ENCODE measurements at places on chromosomes 6 and 20. TPM values are rescaled to one million over a fixed set of nuclear protein-coding genes. Genes with fewer than 3 reads are reported as not detected.
A peak's percentile ranks its signal among the peaks of the same experiment; 100 is the strongest.

DNA sequence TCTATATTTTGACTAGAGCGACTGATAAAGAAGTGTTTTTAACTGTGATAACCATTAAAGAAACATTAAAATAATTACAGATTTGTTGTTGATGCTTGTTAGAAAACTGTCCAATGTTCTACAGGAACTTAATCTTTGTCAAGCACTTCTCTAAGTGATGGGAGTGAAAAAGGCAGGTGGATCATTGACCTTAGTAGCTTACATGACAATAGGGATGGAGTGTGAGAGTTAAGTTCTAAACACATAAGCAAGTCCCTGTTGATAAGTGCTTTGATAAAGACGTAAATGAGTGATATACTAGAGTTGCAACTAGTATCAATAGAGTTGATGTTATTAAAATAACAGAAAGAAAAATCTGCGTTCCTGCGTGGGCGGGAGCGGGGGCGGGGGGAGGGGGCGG lies 931.5 kb upstream of the EPHA7 start:
- no peak for DNase-seq

DNA sequence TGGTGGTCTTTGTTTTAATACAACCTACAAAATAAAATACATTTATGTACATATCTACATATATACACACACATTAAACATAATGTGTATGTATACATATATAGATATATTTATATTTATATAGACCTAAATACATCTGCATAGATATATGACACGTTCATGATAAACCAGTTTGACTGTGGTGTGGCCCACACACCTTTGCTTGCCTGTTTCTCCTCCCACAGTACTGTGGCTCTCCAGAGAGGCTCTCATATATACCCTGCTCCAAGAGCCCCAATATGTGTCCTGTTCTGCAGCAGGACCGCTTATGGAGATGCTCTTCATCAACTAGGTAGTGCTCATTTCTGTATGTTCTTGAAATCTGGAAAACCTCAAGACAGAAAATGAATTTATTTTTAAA lies 207.0 kb downstream of the KCNQ5 start:
- no peak for DNase-seq

- DNase-seq, result no peak
These were observed 268.5 kb upstream of the MARCKS start for GRCh38 chr6:113588646-113589045.

Gene SYCP2
- total RNA-seq, result 2.1 TPM

DNA sequence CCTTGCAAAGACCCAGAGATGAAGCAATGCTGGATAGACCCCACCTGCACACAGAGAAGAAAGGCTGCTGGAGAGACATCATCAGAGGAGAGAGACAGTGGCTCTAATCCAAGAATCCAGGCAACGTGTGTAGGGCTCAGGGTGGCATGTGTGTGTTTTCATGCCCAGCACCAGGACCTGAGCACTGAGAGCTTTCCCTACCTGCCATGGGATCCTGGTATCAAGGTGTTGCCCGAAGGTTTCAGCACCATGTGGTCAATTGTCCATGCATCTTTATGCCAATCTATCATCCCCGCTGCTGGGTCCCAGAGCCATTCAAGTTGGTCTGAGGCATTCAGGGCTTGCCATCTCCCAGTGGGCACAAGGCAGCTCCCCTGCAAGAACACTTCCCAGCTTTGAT lies 7.5 kb upstream of the CD93 start:
- no peak for DNase-seq

GRCh38 chr6:101393829-101394251 lies 332 bp downstream of the GRIK2 start:
- DNase-seq, result no peak

DNA sequence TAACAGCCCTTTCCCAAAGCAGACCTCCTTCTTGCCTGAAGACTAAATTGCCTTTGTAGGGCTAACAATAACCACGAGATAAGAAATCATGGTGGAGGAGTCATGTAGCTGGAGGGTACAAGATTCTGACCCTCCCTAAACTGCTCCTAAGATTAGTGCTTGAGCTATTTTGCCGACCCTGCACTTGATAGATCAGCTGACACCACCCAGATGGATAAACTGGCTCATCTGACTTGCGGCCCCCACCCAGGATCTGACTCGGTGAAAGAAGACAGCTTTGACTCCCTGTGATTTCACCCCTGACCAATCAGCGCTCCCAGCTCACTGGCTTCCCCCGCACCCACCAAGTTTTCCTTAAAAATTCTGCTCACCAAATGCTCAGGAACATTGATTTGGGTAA lies 57.6 kb upstream of the UNC93A start:
- no peak for DNase-seq

Gene TGM3
- not detected for total RNA-seq

Gene UBD
- not detected for total RNA-seq

DNA sequence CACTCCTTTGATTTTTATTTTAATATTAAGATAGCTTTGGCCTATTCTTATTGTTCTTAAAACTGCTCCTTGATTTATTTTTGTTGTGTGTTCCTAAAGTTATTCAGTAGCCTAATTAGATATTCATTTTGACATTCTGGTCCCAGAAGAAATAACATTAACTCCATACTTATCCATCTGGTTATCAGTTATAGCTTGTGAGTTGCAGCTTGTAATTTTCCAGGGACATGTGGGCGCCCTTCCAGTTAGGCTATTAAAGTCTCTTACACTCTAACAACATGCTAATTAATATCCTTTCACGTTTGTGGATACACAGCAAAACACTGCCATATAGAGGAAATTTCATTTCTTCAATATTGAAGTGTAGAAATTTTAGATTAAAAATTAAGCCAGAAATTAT lies 987.5 kb downstream of the HACE1 start:
- DNase-seq, result no peak

Gene PRPH2
- not detected for total RNA-seq

Gene CPXM1
- 9.8 TPM for total RNA-seq

Gene RFX6
- not detected for total RNA-seq

Gene FLRT3
- not detected for total RNA-seq

DNA sequence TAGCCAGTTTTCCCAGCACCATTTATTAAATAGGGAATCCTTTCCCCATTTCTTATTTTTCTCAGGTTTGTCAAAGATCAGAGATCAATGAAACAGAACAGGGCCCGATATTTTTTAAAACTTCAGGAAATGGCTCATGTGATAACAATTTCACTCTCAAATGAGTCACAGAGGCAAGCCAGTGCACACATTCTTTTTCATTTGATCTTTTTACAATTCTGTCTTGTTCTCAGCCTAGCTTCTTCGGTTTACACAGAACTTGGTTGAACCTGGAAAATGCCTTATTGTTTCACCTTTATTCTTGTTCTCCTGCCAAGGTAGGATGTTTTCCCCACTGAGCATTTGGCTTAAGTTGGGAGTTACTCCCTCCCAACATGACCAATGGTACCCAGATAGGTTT lies 258.9 kb downstream of the COL12A1 start:
- DNase-seq, result no peak

DNA sequence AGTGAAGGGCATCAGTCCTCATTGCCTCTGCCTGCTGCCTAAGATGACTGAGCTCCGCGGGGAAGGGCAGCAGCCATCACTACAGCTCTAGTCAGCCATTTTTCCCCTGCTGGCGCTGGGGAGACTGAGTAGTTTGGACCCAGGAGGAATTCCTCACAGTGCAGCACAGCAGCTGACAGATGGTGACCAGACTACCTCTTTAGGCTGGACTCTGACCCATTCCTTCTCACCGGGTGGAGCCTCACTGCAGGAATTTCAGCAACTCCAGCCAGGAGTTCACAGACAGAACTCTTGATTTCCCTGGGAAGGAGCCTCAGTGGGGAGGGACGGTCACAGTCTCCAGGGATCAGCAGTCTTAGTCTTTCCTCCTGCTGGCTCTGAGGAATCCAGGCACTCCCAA lies 492.0 kb upstream of the MMS22L start:
- DNase-seq, result no peak

Gene CRIP3
- total RNA-seq, result 42.2 TPM

Gene BMP5
- total RNA-seq, result not detected

- no peak for DNase-seq
These were observed 257.2 kb downstream of the TAF4 start for GRCh38 chr20:61808447-61808846.

Gene SIRPB1
- total RNA-seq, result 1.1 TPM

DNA sequence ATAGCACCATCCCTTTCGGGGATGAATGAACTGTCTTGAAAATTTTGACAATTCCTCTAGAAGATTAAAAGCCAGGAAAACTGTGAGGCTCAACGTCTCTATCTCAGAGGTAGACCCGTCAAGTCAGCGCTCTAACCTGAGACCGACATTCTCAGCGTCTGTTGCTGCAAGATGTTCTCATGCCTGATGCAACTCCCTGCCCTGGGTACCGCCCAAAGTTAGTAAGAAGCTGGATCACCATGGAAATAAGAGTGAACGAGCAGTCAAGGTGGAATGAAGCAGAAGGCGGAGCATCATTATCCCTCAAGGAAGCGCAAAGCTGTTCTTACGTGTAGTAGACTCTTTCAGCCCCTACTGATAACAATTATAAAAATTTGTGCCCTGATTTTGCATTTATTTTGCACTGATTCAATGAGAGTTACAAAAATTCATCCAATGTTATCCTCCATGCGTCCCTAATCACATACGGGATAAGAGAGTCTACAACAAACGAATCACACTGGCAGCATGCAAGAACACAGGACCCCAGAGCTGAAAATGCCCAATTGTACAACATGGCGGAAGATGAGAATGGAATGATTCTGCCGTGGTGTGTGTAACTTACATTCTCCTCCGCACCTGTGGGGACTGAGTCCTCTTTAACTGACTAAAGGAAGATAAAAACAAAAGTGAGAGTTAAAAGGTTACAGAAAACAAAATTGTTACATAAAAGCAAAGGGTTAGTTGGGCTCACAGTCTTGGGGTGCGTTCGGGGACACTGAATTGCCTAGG lies 95.4 kb downstream of the BCAS1 start:
- DNase-seq, result no peak

- peak; percentile 19 for DNase-seq
These were observed 66.0 kb downstream of the ZBTB2 start for GRCh38 chr6:151325075-151326050.

GRCh38 chr6:166223079-166223478 lies 55.4 kb upstream of the TBXT start:
- DNase-seq, result no peak

DNA sequence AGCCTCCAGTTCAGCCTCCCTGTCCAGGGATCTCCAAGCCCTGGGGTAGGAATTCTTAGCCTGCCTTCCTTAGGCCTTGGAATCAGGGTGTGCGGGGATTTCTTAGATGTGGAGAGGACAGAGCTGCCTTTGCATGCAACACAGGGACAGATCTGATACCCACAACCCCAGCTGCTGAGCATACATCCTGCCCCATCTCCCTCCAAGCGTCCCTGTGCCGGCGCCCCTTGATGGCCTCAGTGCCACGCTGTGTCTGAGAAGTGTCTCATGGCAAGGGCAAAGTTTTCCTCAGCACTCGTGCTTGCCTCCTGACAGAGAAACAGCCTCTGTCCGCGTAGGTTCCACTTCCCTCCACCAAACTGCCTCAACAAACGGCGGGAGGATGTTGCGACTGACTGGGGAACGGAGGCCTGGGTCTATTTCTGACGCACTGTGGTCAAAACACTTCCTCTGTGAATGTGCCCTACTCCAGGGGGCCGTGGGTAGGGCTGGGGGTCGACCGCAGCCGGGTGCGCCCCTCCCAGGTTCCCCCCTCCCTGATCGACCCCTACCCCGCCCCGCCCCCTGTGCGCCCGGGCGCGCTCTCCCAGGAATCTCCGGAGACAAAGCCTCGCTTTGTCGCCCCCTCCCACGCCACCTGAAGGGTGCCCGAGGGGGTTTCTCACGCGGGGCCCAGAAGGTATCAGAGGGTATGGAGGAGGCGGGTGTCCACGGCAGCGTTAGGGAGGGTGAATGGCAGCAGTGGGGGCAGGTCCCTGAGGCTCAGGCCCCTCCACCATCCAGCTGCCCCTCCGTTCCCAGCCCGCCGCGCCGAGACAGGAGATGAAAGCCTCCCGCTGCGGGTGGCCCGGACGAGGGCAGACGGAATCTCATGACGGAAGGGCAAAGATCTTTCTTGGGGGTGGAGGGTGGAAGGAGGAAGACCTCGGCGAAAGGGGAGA lies 806 bp downstream of the MICAL1 start:
- peak; percentile 70 for DNase-seq

Gene ADGRG6
- not detected for total RNA-seq

Gene CTCFL
- not detected for total RNA-seq

All from activated B cell treated with CpG ODN at 0.5 μM for 24 hours (primary cell).